IPS DF 19.7 (cell line): ENCODE measurements at places on chromosomes 4 and X.

GRCh38 chr4:96315815-96316214 lies 475.9 kb downstream of the PDHA2 start:
- no peak for DNase-seq

- no peak for DNase-seq
These were observed 44.4 kb downstream of the LRBA start for GRCh38 chr4:150970685-150971151.

DNA sequence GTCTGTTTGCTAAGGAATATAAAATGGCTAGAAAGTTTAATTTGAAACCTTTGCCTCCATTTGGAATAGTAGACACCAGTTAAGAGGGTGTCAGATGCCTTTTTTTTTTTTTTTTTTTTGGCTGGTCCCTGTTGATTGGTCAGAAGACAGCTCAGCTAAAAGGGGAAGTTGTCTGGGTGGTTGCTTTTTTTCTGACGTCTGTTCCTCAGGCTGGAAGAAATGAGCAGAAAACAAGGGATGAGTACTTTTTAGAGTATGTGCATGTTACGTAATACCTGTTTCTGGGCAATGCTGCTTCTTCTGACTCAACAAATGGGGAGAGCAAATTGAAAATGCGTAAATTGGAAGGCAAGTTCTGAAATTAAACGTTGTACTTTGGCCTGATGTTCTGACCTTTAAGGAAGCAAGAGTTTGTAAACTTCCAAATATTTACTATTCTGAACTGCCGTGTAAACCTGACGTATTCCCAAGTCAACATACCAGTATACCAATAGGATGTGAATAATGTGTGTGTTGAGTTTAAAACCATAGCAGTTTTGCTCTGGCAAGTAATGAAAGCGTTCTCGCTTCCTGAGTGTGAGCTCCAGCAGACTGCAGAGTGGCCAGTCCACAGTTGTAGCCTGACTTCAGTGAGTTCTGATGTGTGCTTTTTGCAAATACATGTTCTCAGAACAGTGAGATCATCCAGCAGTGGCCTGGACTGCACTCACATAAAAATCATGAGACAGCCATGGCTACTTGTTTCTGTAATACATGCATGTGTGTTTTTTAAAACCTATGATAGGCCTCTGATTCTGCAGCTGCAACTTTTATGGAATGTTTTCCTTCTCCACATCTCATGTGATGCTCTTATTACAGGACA lies 1.7 kb downstream of the SAT1 start:
- no peak for DNase-seq

DNA sequence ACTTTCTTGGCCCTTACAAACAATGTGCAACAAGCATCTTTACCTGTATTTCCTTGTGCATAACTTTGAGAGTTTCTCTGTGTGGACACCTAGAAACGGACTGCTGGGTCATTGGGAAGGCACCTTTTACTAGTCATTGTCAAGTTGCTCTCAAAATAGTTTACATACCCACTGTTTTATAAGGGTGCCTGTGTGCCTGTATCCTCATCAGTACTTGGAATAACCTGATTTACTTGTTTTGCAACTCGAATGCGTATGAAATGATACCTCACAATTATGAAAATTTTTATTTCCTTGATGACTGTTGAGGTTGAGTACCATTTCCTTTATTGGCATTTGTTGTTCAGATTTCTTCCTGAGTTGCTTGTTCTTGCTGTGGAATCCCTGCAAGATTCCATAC lies 150.8 kb downstream of the STIM2 start:
- no peak for DNase-seq

GRCh38 chr4:67996127-67996526 lies 32.8 kb upstream of the TMPRSS11A start:
- no peak for DNase-seq

DNA sequence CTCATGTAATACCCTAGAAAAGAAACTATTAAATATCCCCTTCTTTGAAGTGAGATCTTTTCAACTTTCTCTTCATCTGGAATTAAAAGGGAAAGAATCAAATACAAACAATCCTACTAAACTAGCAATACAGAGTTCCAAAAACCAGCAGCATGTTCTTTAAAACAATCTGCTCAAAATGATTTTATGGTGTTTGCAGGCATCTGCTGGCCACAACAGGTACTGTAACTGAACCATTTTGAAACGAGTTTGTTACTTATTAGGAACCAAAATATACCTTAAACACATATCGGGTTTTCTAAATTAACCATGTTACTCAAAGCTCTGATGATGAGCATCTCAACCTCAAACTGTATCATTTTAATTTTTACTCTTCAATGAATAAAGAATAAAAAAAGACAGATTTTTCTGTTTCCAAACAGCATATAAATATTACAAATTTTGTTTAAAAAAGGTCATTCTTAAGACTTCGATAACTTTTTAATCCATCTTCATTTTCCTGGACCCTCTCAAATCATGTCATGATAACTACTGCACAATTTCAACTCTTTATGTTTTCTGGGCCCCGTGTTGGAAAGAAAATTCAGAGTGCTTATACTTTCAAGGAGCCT lies 56.5 kb downstream of the ARAP2 start:
- no peak for DNase-seq

DNA sequence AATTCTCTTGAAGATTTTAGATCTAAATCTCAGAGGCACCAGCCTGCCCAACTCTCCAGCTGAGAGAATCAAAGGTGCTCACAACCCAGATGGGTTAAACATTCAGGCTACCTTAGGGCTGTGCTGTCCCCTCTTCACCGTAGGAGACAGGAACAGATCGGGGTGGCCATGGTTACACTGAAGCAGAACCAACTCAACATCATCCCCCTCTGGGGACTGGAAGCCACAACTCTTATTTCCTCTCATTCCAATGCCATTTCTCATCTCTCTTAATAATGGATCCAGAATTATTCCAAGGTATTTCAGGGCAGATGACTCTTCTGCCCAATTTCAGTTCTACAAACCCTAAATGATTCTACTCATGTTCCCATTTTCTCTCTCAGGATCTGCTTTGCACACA lies 109.7 kb downstream of the NKX6-1 start:
- DNase-seq: no peak

- DNase-seq: no peak
These were observed 87.3 kb downstream of the CFAP299 start for GRCh38 chr4:80422727-80423404.
